Cardiac fibroblast (primary cell): ENCODE measurements at places on chromosomes 1 and 21.

GRCh38 chr1:224065455-224065854 lies 48.5 kb upstream of the FBXO28 start:
- peak; percentile 43 for DNase-seq

DNA sequence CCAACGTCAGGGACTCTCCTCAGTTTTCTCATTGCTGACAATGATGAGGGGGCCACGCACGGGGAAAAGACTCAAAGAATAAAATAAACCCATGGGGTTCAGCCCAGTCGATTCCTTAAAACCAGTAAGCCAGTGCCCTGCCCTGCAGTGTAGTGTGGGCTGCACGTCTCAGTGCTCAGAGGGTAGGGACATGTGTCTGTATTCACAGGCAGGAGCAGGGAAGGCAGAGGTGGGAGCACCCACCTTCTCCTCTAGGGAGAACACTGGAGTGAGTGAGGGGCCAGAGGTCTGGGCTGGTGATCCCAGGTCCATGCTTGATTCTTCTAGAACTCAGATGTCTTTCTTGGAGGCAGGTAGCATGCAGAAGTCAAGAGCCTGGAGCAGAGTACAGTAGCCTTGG lies 303.6 kb downstream of the MATN1 start:
- no peak for DNase-seq

GRCh38 chr1:85490270-85490985 lies 25.5 kb upstream of the DDAH1 start:
- DNase-seq, result no peak

GRCh38 chr1:28150125-28150780 lies 26.2 kb downstream of the PTAFR start:
- DNase-seq, result no peak

DNA sequence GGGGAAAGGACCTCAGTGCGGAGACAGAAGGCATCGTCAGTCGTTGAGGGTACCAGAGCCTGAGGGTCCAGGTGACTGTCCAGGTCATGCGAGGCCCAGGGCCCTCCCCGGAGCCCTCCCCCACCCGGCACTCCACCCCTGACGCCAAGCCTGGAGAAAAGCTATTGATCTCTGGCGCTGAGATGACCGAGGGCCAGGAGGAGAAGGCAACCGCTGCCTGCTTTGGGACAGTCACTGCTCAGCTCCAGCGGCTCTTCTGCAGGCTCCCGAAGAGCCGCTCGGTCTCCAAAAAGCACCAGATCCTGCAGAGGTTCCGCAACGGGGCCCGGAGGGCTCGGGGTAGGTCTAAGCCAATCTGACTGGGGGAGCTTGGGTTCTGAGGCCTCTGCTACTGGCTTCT lies 10.9 kb downstream of the RASSF5 start:
- DNase-seq, result no peak

- DNase-seq, result no peak
Measured at GRCh38 chr1:236158719-236159118, 16.4 kb downstream of the GPR137B start.
